Heart left ventricle (tissue), 16 donors: ENCODE measurements at places on chromosomes 16 and 17. TPM values are rescaled to one million over a fixed set of nuclear protein-coding genes. Genes with fewer than 3 reads are reported as not detected.

Gene DVL2
- 22.1 TPM for total RNA-seq

Gene HID1
- 9.8 TPM for total RNA-seq

- no peak overlapping the region for H3K27ac ChIP-seq
- peaks cover 20% of the 10 kb centered on the region for H3K4me1 ChIP-seq
- H3K27me3 ChIP-seq = no peaks in the 10 kb centered on the region
- H3K4me3 ChIP-seq = no peak overlapping the region
- DNase-seq = peak; percentile 2
- H3K36me3 ChIP-seq = no peaks in the 10 kb centered on the region
Observed at GRCh38 chr17:1264196-1264595, 6.0 kb upstream of the BHLHA9 start.

- H3K27ac ChIP-seq = peak overlapping the region; percentile 88
- H3K27me3 ChIP-seq = no peaks in the 10 kb centered on the region
- H3K4me3 ChIP-seq = peak overlapping the region; percentile 20
- H3K36me3 ChIP-seq = no peaks in the 10 kb centered on the region
- H3K4me1 ChIP-seq = peaks cover 48% of the 10 kb centered on the region
- DNase-seq = no peak
Observed at GRCh38 chr16:4375717-4376116, 4.1 kb downstream of the VASN start.

Gene GLP2R
- total RNA-seq = not detected

DNA sequence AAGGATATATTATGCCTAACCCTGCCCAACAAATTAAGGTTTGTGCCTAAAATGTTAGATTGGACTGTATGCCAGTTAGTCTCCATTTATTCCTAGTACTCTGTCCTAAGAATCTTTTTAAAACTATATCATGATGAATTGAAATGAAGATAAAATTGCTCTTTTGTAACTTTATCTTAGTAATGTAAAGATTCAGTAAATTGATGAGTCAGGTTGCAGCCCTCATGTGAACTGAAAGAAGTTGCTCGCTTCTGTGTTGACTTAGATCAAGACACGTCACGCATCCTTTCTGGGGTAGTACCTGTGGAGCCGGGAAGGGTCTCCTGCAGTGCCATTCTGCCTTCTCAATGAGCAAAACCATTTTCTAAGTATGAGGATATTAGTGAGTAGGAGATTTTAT is 63.3 kb downstream of the GAN start:
- peaks cover 30% of the 10 kb centered on the region for H3K36me3 ChIP-seq
- no peak overlapping the region for H3K27ac ChIP-seq
- H3K27me3 ChIP-seq = no peaks in the 10 kb centered on the region
